Thyroid gland (tissue), 4 donors: ENCODE measurements at places on chromosomes 5 and 9.

- no peak for DNase-seq
Measured at GRCh38 chr5:116830079-116830478, 255.5 kb upstream of the SEMA6A start.

DNA sequence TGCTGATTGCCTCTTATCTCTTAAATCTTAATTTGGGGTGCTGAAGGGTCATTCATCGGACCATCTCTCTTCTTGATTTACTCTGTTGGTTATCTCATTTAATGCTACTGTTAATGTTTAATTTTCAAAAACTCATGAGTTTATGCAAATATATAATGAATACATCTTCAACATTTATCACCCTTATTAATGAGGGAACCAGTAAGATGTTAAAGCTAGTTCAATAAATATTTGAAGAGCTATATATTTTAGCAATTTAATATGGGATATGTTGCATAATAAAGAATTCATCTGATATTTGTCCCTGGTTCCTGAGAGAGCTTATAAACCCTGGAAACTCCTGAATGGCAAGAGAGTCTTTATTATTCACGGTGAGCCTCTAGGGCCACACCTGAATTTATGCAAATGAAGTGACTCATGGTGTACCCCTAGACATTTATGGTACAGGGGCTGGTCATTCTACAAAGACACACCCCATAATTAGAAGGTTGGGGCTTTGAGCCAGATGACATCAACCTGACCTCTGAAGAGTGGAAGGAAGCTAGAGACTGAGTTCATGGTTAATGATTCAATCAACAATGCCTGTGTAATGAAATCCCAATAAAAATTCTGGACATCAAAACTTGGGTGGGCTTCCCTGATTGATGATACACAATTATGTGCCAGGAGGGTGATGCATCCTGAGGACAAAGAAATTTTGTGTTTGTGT, 339.5 kb upstream of the ZNF608 start:
- no peak for DNase-seq

- no peak for DNase-seq
Measured at GRCh38 chr9:16469184-16469583, 401.3 kb downstream of the BNC2 start.

GRCh38 chr5:111254613-111255012, 30.4 kb downstream of the CAMK4 start:
- no peak for DNase-seq

DNA sequence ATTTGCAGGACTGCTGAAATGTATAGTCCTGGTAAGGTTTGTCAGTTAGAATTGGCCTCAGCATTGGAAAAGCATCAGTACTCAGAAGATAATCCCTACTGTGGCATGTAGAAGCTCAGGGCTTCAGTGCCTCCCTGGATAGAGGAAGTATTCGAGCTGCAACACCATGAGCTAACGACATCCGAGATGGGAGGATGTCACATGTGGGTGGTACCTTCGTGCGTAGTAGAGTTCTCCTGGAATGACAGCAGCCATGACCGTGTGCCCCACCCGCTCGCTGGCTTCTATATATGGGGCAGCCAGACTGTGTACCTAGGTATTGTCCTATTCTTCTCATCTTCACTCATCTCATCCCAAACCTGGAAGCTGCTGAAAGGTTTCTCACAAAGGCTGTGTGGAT, 345.8 kb upstream of the KLF9 start:
- no peak for DNase-seq

- DNase-seq = no peak
Measured at GRCh38 chr9:14661421-14662059, 31.7 kb downstream of the ZDHHC21 start.

DNA sequence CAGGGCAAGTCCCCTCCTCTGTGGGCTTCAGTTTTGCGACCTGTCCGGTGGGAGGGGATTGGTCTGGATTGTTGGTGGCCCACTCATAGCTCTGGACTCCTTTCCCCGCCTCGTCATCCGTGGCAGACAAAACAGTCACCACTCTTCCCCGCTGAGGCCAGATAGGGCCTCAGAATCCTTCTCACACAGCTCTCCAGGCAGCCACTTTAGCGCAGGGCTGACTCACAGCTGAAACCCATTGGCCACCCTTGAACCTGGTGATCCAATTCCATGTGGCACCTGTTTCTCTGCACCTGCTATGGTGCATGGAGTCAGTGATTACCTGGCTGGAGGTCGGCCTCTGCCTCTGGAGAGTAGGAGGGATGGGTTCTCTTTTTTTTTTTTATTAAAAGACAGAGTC, 15.8 kb upstream of the CACFD1 start:
- no peak for DNase-seq

DNA sequence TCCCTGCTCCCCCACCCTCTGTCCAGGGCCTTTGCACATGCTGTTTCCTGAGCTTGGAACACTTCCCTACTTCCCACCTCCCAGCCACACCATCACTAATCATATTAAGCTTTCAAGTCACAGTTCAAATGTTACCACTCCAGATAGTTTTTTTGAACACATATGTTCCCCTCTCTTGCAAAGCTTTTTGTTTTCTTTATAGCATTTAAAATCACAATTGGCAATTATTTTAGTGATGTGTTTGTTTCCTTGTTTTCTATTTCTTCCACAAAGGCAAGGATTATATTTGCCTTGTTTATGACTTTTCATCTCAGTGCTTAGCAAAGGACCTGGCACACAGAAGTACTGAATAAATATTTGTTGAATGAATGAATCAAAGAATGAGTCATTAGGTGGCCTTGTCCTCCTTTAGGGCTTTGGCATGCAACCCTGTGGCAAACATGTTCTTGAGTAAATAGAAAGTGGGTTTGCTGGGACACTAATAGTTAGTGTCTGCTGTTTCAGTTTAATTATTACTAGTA, 386.8 kb downstream of the FGF10 start:
- no peak for DNase-seq

GRCh38 chr5:133034064-133034463, 7.7 kb upstream of the ZCCHC10 start:
- DNase-seq = no peak

GRCh38 chr9:110330484-110331105, 7.1 kb downstream of the TXNDC8 start:
- DNase-seq = no peak

- DNase-seq = no peak
Measured at GRCh38 chr5:172527559-172527958, 73.2 kb upstream of the SH3PXD2B start.

GRCh38 chr5:175027390-175027789, 303.0 kb downstream of the MSX2 start:
- DNase-seq = no peak

DNA sequence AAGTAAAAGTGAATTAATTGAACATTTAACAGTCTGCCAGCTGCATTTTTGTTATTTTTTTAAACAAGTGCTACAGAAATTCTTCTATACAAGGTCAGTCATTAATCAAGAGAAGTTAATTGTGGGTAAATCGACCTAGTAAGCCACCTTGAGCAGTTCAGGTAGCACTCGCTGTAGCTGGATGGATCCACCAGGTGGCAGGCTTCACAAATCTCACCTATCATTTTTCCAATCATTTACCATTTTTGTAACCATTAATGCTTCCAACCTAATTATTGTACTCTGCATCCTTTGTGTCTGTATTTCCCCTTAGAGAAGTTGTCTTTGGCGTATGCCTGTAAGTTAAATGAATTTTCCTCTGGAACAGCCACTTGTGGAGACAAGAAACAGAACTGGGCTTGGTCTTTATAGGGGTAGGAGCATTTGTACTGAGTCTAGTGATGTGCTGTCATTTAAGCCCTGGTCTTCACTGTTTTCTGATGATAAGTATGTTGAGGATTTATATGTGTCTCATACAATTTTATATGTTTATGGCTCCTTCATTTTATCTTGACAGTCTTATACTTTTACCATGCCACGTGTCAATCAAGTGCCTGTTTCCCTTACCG, 39.5 kb downstream of the CD180 start:
- peak; percentile 53 for DNase-seq

GRCh38 chr9:128918921-128919320, 1.9 kb upstream of the PHYHD1 start:
- no peak for DNase-seq

DNA sequence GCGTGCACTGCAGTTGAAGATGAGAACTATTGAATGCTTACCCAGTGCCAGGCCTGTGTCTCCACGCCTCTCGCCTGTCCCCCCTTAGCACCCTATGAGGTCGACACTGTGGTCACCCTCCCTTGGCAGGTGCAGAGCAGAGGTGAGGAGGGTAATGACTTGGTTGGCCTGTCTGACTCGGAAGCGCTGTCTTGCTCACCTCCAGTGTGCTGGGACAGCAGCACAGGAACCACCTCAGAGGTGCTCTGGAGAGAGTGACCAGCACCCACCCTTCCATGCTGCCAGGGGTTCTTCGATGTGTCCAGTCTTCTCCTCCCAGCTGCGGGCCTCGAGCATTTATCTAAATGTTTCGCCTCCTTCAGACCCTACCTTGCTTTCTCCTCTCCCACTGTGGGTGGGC, 178.3 kb upstream of the IRX2 start:
- no peak for DNase-seq

DNA sequence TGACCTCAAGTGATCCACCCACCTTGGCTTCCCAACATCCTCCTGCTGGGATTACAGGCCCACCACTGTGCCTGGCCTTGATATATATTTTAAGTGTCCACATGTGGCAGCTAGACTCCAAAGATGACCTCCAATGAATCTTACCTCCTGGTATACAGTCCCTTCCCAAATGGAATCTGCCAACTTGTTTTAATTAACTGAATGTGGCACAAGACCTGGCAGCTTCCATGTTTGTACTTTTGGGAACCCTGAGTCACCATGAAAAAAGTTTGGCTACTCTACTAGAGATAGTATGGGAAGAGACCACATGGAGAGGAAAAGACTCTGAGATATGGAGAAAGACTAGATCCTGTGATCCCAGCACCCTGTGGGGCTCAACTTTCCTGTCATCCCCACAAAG, 42.5 kb downstream of the CCL28 start:
- no peak for DNase-seq

- peak; percentile 49 for DNase-seq
Measured at GRCh38 chr5:171707442-171707792, 78.2 kb upstream of the SMIM23 start.

- DNase-seq = peak; percentile 45
Measured at GRCh38 chr5:122129306-122129705, at the start of gene ZNF474. Gene ZNF474, plus strand, starts transcription at chr5:122129546. Its CDS starts 22,445 bp downstream, at chr5:122151991.

GRCh38 chr9:128304971-128305288, 17.3 kb downstream of the TRUB2 start:
- no peak for DNase-seq

DNA sequence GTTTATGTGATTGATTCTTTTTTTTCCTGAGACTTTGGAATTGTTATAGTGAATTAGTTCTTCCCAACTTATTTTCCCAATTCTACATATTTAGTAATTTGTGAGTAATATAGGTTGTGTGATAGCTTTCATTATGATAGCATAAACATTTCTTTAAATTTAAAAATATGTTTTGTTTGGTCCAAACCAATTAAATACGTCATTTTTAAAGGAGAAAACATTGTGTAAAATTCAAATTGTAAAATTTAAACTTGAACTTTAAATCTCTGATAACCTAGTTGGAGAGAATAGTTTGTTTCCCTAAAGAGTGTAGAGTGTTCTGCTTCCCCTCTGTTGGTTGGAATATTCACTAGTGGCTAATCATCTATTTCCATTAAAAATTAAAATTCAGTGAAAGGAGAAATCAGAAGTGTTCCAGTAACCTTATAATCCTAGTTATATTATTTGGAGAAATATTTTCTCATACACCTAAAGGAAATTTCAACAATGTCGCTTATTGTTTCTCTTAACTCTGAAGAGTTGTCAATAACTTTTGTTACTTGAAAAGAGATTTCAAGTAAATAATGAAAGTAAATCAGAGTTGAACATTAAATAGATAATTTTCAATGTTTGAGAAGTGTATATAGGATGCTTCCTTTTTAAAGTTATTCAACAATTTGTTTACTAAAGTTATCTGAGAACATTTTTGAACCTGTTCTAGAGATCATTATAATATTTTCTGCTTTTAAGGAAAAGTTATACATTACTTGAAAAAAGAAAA, 2.9 kb downstream of the NIPBL start:
- DNase-seq = no peak

DNA sequence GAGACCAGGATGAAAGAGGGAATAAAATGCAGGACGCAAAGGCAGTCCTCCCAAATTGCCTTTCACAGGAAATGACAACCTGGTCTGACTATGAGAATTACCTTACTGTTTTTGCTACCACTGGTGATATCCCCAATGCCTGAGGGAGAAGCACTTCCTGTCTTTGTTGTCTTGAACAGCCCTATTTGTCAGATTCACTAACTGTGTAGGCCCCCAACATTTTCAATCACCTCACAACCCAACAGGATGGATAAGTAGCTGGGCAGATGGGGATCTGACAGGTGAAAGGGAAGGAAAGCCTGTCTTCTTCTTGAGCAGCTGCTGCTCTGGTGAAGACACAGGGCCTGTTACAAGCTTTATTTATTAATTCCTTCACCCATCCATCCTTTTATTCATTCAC, 9.7 kb downstream of the ESM1 start:
- no peak for DNase-seq

- DNase-seq = no peak
Measured at GRCh38 chr5:72622170-72622760, 115.1 kb upstream of the ZNF366 start.

DNA sequence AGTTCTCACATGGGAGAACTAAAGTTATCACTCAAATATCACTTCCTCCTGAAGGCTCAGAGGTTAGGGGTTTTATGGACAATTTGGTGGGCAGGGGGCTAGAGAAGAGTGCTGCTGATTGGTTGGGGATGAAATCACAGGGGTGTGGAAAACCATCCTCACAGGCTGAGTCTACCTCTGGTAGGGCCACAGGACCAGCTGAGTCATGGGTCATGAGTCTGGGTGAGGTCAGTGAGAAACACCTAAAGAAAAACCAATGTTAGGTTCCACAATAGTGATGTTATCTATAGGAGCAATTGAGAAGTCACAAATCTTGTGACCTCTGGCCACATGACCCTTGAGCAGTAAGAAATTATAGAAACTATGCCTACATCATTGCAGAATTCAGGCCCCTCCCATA, 203.3 kb upstream of the TARS1 start:
- no peak for DNase-seq
